ENCODE measurements at places on chromosomes 5 and 9.

DNA sequence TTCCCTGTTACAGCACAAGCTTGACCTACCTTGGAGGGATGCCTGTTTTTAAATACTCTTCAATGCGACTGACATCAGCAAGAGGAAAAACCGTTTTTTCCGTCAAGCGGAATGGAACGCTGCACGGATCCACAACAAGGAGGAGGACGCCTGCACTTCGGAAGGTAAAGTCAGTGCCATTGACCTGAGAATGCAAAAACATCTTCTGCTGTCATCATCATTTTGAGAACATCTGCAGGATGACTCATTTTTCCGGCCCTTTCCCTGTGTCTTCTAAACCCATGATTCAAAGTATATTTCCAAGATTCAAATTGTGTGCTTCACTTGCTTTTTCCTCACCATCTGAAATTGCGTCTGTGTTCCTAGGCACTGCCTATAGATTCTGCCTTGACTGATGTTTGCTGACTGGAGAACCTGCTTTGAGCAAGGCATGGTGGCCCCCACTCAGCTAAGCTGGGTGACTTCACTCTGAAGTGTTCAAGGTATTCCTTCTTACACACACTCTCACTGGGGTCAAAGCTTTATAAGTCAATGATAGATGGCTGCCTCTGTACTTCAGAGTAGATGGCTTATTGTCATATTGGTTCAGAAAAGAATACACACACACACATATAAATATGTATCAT lies 78.1 kb downstream of the CEMIP2 start:
- no peak for DNase-seq

DNA sequence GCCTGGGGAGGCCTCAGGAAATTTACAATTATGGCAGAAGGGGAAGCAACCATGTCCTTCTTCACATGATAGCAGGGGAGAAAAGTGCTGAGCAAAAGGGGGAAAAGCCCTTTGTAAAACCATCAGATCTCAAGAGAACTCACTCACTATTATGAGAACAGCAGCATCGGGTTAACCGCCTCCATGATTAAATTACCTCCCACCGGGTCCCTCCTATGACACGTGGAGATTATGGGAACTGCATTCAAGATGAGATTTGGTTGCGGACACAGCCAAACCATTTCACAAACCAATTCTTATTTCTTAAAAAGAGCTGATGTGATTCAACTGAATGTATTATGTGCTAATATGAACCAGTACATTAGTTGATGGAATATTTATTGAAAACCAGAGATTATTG lies 63.9 kb downstream of the PARP8 start:
- DNase-seq = no peak

GRCh38 chr5:5359618-5360017 lies 62.9 kb upstream of the ICE1 start:
- no peak for DNase-seq

GRCh38 chr5:81971712-81972491 lies at the start of gene ATG10:
Gene ATG10, plus strand, starts transcription at chr5:81972023. Its CDS starts 15,548 bp downstream, at chr5:81987571.
- peak; percentile 50 for DNase-seq

GRCh38 chr5:138664276-138664943 lies 88.8 kb upstream of the CTNNA1 start:
- DNase-seq = no peak

- no peak for DNase-seq
Measured at GRCh38 chr9:131100445-131100844, 4.1 kb downstream of the AIF1L start.

- DNase-seq = no peak
Measured at GRCh38 chr5:1461396-1461795, 16.2 kb upstream of the SLC6A3 start.

DNA sequence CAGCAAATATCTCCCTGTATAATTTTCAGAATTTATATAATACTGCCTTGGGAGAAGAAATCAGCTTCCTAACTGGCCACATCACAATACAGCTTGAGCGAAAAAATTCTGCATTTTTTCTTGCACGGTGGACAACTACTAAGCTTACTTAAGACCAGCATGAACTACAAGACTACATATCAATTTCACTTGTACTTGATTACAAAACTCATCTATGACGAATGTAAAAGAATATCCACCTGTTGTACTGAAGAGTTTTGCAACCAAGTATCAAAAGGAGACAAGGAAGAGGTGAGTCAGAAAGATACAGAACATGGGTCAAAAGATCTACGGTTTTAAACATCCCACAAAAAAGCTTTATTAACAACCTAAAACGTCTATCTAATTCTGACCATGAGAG lies 279.4 kb downstream of the BNC2 start:
- DNase-seq = no peak

DNA sequence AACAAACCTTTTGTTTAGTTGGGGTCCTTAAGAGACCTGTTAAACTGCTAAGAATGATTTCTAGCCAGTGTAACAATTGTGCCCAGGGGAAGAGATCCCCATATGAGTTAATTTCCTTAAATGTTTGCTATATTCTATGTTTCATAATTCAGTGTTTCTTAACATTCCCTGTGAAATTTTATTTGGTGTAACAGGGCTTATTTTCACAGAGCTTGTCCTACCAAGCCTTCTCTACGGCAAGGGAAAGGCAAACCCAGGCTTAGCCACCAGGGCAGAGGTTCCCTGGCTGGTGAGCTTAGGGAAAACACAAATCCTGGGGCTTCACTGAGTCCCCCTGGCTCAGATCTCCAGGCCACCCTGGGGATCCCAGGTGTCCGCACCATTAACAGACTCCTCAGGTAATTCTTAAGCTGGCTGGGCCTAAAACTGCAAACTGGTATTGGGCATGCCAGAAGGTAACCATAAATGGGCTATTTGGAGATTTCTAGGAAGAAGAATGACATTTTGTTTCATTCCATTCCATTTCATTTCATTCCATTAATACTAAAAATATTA lies 17.0 kb upstream of the LCP2 start:
- no peak for DNase-seq

- no peak for DNase-seq
Measured at GRCh38 chr9:70868041-70868440, 253.4 kb downstream of the TRPM3 start.

DNA sequence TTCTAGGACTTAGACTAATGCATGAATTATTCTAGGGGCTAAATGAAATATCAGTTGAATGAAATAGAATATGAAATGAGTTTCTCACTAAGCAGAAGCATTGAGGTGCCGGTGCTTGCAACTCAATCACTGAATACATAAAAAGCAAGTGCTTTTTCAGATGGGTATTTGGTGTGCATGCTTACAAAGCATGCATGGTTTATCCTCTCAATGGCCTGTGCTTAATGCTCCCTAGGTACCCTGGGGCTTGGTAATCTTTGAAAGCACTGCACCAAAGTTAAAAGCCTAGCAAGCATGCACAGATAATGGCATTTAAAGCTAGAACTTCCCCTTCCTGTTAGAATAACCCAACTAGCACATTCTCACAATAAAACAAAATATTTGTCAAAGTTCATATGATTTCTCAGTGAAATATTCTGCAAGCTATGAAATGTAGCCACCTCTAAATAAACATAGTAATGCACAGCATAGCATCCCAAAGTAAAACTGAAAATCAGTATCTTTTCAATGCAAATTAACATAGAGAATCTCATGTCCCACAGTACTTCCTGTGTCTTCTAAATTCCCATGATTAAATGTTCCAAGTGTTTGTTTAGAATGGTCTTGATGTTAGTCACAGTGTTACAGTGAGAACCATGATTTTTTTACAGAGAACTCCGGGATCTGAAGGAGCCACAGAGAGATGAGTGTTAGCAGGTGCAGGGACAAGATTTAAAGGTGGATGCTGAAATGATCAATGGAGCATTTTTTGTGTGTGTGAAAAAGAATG lies 143.4 kb upstream of the CDH6 start:
- DNase-seq = no peak

- DNase-seq = no peak
Measured at GRCh38 chr5:181054138-181054537, 14.1 kb downstream of the BTNL9 start.

GRCh38 chr9:129465834-129466535 lies 154.9 kb downstream of the C9orf50 start:
- DNase-seq = no peak

- DNase-seq = no peak
Measured at GRCh38 chr5:177097016-177097985, 10.6 kb downstream of the FGFR4 start.

- no peak for DNase-seq
Measured at GRCh38 chr5:170334626-170335025, 37.0 kb upstream of the LCP2 start.

DNA sequence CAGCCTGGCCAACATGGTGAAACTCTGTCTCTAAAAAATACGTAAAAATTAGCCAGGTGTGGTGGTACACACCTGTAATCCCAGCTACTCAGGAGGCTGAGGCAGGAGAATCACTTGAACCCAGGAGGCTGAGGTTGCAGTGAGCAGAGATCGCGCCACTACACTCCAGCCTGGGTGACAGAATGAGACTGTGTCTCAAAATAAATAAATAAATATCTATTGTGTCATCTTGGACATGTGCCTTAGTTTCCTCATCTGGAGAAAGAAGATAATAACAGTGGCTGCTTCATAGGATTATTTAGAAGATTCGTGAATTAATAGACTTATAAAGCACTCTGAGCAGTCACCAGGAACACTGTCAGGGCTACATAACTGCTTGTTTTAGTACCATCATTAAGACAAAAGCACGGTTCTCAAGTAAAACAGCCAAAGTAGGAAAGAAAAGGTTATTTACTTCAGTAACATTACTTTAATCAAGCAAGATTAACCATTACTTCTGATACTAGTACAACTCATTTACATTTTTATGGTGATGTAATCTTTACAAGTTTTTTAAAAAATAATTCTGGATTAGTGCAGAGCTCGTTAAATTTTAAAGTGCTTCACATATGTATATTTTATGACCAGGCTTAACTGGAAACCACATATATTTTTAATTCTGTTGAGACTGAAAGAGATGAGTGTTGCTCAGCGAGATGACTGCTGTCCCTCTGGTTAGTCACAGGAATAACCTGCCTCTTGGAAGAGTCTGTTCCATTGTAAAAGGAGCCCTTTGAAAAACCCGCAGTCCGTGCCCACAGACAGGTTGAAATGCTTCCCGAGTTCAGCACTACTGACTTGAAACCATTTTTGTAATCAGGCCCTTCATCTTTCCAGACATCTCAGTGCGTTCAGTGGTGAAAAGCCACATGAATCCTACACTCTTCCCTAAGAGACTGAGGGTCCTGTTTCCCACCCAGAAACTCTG lies 36.7 kb downstream of the ANKH start:
- no peak for DNase-seq

DNA sequence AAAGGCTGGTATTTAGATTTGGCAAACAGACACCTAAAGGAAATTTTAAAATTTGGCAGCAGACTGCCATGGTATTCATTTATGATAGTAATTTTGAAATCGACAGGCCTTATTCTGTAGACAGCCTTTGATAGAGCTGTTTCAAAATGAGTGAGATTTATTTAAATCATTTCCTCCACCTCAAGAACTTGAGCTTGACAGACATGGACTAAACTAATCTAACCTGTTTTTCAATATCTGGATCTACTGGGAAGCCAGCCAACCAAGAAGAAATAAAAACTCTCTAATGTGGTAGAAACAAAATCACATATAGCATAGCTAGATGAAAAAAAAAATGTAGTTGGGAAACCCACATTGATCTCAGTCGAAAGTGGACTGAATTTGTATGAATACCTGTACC lies 56.9 kb upstream of the RASA1 start:
- DNase-seq = no peak

GRCh38 chr5:128002425-128002824 lies 81.1 kb upstream of the SLC12A2 start:
- no peak for DNase-seq

DNA sequence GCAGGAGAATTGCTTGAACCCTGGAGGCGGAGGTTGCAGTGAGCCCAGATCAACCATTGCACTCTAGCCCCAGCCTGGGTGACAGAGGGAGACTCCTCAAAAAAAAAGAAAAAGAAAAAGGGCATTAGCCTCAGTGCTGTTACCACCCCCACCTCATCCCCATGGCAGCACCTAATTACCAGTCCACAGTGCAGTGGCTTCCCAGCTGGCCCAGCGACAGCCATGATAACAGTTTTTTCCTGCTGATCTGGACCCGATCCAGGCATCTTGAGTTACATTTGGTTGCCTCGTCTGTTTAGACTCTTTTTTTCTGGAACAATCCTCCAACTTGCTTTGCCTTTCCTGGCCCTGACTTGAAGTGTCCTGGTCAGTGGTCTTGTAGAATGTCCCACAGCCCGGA lies 24.4 kb downstream of the NCS1 start:
- no peak for DNase-seq

- no peak for DNase-seq
Measured at GRCh38 chr9:100083448-100084127, 15.2 kb downstream of the ERP44 start.

DNA sequence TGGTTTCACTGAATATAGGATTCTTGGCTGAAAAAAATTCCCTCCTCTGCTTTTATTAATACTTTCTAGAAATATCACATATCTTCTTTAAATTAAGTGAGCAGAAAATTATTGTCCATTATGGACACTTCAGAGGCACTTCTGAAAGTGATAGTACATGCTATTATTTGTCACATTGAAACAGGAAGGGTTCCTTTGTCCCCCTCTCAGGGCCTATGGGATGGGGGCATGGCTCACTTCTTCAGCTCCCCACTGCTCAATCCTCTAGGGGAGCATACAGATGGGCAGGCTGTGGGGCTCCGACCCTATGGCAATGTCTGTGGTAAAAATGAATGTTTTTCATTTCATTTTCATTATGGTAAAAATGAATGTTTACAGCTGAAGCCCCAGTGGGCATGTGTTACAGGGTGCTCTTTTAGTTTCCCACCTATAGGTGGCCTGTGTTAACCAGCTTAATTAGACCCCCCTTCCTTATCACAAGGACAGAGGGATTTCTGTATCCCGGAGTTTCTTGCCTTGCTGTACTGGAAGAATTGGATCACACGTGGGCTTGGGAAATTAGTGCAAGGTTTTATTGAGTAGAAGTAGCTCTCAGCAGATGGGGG lies 1225.2 kb downstream of the PTPRD start:
- no peak for DNase-seq

GRCh38 chr5:39657943-39658342 lies 233.2 kb upstream of the DAB2 start:
- no peak for DNase-seq

- no peak for DNase-seq
Measured at GRCh38 chr9:132410642-132411041, 631 bp downstream of the CFAP77 start.

GRCh38 chr5:80871541-80871961 lies 88.6 kb upstream of the RASGRF2 start:
- no peak for DNase-seq

DNA sequence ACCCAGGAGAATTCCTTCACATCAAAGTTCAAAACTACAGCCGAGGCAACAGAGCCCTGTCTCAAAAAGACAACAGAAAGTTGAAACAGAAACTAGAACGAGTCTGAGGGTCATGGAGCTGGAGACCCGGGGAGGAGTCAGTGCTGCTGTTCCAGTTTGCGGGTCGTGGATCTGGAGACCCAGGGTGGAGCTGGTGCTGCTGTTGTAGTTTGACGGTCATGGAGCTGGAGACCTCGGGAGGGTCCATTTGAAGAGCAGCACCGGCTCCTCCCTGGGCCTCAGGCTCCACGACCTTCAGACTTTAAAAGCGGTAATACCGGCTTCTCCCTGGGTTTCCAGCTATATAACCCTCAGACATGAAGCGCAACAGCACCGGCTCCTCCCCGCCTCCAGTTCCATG lies 13.0 kb upstream of the LCN15 start:
- no peak for DNase-seq

All from esophagus squamous epithelium (tissue), 5 donors.